Mucosa of descending colon (tissue), 3 donors: ENCODE measurements at places on chromosomes 5 and 9.

GRCh38 chr5:14587150-14587549 is 5.6 kb downstream of the OTULINL start:
- peak; percentile 62 for DNase-seq

- DNase-seq, result no peak
Observed at GRCh38 chr9:105339849-105340248, 95.4 kb downstream of the SLC44A1 start.

GRCh38 chr9:121267689-121268597 is at the start of gene GSN:
Gene GSN, plus strand, starts transcription at chr9:121268162. Its CDS starts 33,810 bp downstream, at chr9:121301972.
- DNase-seq, result peak; percentile 87

DNA sequence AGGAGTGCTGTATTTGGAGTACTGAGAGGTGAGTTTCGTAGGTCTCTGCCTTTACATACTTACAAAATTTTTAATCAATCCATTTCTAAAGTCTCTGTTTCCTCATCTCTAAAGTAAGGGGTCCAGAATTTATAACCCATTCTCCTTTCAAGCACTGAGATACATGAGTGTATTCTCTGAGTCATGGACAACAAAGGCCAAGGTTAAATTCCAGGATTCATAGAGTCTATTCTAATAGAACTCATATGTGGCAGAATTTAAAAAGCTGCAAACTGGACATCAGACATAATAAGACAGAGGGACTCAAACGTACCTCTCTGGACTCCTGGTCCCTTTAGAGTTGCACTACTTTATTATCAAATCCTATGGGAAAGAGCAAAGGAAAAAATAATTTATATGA is 112.5 kb upstream of the SLIT3 start:
- DNase-seq, result no peak

DNA sequence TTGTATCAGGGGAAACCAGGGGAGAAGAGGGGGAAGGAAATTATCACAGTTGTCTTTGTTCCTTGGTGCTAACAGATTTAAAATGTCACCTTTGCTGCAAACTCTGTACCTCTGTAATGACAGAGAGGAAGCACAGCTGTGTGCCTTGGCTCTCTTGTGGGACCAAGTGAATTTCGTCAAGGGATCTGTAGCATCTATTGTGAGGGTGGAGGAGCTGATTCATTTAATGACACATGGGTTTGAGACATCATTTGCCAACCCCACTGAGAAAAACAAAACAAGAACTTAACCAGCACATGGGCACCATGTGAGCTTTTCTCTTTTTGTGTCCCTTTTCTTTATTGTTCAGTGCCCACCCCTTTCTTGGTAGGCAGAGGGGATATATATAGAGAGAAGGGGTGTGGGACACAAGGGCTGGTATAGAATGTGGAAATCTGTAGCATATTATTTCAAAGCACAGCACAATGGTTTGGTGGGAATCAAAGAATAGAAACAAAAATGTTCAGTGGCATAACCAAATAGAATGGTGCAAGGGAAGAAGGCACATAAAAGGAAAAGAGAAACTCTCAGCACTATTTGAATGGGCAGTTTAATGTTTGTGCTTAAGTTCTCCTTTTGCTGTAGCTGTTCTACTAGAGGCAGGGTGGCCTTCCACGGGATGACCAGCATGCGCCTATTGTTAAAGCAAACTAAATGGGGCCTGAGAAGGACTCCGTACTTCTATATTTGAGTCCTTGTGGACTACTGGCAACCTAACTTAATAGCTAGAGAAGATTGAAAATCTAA is 63.3 kb downstream of the LIX1 start:
- no peak for DNase-seq

GRCh38 chr5:56202483-56202882 is 30.6 kb downstream of the ANKRD55 start:
- no peak for DNase-seq
